ENCODE measurements at places on chromosomes 6 and 20. TPM values are rescaled to one million over a fixed set of nuclear protein-coding genes. Genes with fewer than 3 reads are reported as not detected.

DNA sequence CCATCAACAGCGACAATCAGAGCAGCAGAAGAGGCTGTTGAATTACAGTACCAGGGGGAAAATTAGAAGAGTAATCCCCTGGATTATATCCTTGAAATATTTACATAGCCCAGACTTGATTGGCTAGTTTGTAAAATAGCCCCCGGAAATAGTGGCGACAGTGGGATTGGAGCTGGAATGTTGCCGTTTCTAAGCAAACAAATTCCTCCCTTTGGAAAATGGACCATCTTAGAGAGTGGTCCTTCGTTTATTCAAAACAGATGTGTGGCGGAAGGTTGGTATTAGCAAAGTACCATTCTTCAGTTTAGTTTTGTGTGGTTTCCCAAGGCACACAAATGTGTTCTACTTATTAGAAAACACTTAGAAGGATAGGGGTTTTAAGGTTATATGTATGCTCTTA, 4.5 kb upstream of the EPB41L2 start:
- no peak for DNase-seq

- DNase-seq: no peak
Observed at GRCh38 chr6:80658926-80659325, 552.5 kb downstream of the BCKDHB start.

TAF8 gene
- 53.2 TPM for total RNA-seq

DNA sequence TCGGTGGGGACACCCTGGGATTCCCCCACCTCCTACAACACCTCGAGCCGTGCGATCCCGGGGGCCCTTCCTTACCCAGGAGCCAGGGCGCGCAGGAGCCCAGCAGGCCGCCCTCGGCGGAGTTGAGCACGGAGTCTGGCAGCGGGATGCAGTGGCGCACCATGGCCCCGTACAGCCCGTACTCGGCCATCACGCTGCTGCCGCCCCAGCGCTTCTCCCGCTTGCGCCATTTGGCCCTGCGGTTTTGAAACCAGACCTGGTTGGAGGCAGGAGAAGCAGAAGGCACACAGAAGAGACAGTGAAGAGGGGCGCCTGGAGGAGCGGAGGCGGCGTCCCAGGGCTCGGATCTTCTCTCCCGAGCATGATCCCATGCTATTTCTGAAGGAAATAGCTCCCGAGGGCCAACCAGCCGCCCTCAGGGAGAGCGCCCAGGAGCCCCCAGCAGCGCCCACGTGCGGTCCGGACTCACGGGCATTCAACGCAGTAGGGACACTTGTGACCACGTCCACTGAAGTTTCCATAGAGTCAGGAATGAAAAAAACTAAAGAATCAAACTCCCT, 4.3 kb downstream of the VSX1 start:
- DNase-seq: no peak

CFAP61 gene
- not detected for total RNA-seq
